ENCODE measurements at places on chromosomes 11 and 22. TPM values are rescaled to one million over a fixed set of nuclear protein-coding genes. Genes with fewer than 3 reads are reported as not detected.

VSIG10L2 gene
- total RNA-seq: not detected

C11orf91 gene
- total RNA-seq: not detected

THY1 gene
- total RNA-seq: 2.0 TPM

DNA sequence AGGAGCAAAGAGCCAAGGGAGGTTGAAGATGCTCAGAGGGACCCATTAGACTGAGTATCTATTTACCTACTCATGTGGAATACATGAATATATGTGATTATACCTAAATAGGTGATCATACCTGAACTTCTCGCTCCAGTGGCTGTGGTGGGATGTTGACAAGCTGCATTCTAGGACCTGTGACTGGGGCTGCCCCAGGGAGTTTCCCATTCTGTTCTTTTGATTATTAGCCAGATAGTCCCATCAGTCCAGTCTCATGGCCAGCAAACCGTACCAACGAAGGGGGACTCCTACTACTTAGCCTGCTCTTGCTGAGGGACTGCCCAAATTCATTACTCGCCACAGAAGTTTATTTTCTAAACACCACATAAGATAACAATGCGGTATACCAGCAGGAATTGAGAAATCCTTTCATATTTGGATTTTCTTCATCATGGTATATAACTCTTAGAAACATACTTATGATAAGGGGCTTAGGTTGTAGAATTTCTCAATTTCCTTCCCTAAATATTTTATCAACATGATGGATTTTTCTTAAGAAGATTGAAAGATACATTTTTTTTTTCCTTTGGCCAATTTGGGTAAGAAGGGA is 273.9 kb downstream of the NTM start:
- H3K36me3 ChIP-seq: no peaks in the 10 kb centered on the region
- no peaks in the 10 kb centered on the region for H3K4me1 ChIP-seq
- no peak overlapping the region for H3K4me3 ChIP-seq

GRCh38 chr11:35248558-35249323 is 109.8 kb downstream of the CD44 start:
- DNase-seq: no peak
- no peaks in the 10 kb centered on the region for H3K27me3 ChIP-seq
- H3K36me3 ChIP-seq: no peaks in the 10 kb centered on the region
- H3K27ac ChIP-seq: no peak overlapping the region
- no peaks in the 10 kb centered on the region for H3K4me1 ChIP-seq

DNA sequence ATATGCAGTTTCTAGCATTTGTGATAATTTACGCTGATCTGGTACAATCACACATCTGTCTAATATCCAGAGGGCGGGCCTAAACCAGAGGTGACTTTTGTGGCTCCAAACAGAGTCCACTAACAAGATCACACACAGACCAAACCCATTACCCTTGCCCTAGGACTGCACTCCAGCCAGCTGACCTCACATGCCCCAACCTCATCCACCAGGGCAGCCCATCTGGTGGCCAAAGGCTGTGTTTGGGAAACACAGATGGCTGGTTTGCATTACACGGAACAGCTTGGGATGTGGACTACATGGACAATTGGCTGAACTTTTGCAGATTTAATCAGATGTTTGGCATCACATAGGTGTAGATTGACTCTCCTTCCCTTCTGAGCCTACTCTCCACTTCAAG is 228.2 kb downstream of the GRIK4 start:
- H3K36me3 ChIP-seq: no peaks in the 10 kb centered on the region
- no peaks in the 10 kb centered on the region for H3K4me1 ChIP-seq
- no peak overlapping the region for H3K27ac ChIP-seq
- H3K4me3 ChIP-seq: no peak overlapping the region

DNA sequence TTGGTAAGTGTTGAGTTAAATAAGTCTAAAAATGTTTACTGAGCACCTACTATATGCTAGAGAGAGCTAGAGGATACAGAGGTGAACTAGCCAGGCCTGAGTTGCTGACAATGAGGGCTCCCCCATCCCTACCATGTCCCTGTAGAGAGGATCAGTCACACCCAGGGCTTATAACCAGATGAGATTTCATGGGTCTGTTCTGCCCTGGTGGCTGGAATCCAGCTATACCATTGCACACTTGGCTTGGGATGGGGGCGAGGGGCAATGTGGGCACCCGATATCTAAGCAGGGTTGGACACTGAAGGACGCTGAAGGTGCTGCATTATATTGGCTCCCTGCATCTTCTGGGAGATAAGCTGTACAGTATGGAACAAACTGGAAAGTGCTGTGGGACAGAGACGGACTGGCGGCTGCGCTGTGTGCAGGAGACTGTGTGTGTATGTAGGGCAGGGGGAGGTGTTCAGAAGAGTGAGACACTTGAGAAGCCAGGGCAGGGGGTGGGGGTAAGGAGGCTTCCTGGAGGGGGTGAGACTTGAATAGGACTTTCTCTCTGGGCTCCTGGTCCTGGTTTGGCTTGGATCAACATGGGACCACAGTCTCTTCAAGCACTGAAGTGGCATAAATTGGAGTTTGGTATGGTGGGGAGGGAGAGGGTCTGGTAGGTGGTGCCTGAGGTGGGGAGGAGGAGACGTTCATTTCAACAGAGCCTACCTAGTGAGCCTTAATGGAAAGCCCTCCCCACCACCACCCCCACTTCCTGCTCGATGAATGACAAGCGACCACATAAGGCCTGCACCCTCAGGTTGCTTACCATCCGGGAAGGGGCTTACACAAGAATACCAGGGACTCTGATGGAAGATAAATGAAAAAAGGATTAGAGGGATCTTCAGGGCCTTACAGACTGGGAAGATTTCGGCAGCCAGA is 1.8 kb downstream of the CD82 start:
- DNase-seq: no peak
- H3K27me3 ChIP-seq: no peaks in the 10 kb centered on the region
- H3K27ac ChIP-seq: no peak overlapping the region
- H3K4me1 ChIP-seq: no peaks in the 10 kb centered on the region

Measured in right atrium auricular region (tissue), 2 donors.